Psoas muscle (tissue), 8 donors: ENCODE measurements at places on chromosomes 11 and 22.

GRCh38 chr11:114499756-114500155, 59.9 kb downstream of the NXPE1 start:
- no peak for DNase-seq

- no peak for DNase-seq
Observed at GRCh38 chr11:19962801-19963175, 197.5 kb downstream of the DBX1 start.

- peak; percentile 54 for DNase-seq
Observed at GRCh38 chr11:122209619-122210366, 93.8 kb upstream of the BLID start.

DNA sequence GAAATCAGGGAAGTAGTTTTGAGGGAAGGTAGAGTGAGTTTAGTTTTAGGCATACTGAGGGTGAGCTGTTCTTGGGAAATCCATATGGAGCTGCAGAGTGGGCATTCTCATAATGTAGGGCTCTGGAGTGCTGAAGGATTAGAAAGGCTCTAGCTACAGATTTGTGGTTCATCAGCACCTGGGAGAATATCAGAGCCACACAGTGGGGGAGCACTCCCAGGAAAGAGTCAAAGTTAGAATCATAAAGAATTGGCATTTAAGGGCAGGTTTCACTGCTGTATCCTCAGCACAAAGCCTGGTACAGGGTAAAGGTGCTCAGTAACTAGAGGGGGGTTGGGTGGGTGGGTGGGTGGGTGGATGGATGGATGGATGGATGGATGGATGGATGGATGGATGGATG, 52.5 kb downstream of the SLN start:
- no peak for DNase-seq

DNA sequence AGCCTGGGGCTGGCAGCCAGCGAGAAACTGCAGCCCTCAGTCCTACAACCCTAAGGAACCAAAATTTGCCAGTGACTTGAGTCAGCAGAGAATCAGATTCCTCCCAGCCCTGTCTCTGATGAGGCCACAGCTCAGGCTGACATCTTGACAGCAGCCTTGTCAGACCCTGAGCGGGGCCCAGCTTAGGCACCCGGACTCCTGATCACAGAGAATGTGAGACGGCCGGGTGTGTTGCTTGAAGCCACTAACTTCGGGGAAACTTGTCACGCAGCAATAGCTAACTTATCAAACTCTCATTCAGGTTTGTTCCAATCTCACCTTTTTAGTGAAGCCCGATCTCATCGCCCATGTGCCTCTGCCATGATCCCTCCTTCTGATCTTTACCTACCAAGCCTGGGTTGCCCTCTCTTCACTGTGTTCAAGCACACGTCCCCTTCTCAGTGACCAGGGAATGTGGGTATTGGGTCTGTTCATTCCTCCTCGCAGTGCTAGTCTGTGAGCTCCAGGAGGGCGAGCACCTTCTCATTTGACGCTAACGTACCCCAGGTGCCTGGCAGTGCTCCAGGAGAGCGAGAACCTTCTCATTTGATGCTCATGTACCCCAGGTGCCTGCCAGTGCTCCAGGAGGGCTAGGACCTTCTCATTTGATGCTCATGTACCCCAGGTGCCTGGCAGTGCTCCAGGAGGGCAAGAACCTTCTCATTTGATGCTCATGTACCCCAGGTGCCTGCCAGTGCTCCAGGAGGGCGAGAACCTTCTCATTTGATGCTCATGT, 280.7 kb downstream of the BRD1 start:
- no peak for DNase-seq

- no peak for DNase-seq
Observed at GRCh38 chr11:45098929-45099328, 47.5 kb upstream of the PRDM11 start.

GRCh38 chr11:10314199-10315072, 9.6 kb downstream of the ADM start:
- no peak for DNase-seq

GRCh38 chr22:44172370-44173108, 8.2 kb upstream of the PARVG start:
- DNase-seq = peak; percentile 79

- DNase-seq = no peak
Observed at GRCh38 chr11:43579919-43580276, 100.6 kb upstream of the HSD17B12 start.

DNA sequence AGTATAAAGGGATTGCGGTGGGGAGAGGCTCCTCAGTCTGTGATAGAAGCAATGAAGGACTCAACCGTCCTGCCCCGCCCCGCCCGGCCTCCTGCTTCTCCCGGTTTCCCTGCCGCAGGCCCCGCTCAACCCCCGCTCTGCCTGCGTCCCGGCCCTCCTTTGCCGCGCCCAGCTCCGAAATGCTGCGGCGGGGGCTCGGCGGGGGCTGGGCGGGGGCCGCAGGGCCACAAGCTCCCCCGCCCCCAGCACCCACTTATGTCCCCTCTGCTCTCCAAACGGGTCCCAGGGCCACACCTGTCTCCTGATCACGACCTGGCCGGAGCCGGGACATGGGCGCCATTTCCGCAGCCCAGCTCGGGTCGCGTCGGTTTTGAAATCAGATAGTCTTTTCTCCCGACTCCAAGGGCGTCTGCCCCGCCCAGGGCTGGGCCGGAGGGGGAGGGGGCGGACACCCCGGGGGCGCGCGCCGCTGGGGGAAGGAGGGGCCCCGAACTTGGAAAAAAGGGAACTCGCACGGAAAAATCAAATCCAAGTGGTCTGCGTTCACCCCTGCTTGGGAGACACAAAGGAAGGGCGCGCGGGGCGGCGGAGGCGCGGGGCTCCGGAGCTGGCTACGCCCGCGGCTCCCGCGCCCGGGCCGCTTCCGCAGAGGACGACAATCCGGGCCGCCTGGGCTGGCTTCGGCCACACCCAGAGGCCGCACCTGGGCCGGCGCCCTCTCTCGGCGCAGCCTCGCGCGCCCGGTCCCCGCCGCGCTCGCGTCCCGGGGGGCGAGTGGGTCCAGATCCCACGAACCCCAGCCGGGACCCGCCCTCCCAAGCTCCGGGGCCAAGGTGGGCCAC, 70.6 kb upstream of the EP300 start:
- peak; percentile 83 for DNase-seq
